ENCODE measurements at places on chromosomes 12 and 14.

DNA sequence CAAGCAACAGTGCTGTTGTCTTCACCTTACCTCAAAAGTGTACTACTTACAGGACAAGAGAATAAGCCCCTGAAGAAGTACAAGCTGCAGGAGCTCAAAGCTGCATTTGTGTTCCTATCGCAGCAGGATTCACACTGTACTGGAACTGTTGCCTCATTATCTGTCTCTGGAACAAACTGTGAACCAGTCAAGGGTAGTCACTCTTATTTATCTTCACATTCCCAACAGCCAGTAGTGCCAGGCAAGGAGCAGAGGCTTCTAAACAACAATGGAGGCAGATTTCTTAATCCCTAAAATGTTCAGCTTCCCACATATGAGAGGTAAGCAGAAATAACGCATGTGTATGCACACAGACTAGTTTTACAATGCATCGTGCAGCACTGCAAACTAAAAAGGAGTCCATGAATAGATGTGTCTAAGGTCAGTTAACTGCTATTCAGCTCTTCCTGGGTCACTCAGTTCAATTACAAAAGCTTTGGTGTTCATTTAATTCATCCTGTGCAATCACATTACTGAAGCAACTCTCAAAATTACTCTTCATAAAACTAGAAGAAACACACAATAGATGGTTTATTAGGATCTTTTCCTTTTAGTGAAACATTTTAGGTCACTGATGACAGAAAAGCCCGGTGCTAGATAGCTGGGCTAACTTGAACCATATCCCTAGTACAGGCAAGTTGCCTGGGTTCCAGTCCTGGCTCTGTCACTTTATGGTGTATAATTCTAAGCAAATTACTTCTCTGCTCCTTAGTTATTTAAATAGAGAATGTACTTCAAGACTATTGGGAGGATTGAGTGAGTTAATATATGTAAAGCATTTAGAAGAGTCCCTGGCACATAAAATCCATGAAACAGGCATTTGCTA is 2.7 kb downstream of the APPL2 start:
- no peak for DNase-seq

GRCh38 chr12:90174198-90174510 is 465.5 kb upstream of the ATP2B1 start:
- peak; percentile 54 for DNase-seq

- no peak for DNase-seq
These were observed 11.4 kb downstream of the PACS2 start for GRCh38 chr14:105325716-105326567.

- DNase-seq, result no peak
These were observed 42.4 kb downstream of the ERH start for GRCh38 chr14:69355607-69356281.

DNA sequence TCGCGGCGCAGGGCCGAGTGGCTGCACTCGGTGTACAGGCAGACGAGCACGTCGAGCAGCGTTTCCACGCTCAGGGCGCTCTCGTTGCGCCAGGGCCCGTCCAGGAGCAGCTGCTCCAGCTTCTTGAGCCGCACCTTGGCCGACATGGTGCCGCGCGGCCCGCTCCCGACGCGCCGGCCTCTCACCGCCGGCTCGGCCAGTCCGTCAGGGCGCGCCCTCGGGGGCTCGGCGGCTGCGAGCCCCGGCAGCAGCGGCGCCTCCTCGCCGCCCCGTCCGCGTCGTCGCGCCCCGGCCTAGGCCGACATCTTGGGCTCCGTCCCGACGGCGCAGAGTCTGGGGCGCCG is 349 bp downstream of the CDC42BPB start:
- peak; percentile 20 for DNase-seq

DNA sequence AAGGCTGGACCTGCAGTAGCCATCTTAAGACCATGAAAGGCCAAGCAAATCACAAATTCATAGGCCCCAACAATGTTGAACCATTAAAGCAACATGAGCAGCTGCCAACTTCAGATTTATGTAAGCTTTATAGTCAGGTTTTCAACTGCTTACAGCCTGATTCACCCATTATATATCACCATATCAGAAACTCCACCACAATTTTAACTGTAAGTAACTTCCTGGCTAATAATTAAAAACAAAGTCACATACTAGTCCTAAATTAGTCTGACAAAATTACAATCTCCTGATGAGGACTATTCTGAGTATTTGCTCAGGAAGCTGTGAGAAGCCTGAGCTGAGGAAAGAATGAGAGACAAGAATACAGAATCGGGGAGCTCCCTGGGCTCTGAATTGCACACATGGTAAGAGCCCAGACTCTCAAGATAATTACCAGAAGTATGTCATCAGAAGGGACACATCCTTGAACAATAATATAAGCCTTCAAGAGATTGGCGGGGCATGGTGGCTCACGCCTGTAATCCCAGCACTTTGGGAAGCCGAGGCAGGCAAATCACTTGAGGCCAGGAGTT is 55.1 kb downstream of the NUMB start:
- no peak for DNase-seq

DNA sequence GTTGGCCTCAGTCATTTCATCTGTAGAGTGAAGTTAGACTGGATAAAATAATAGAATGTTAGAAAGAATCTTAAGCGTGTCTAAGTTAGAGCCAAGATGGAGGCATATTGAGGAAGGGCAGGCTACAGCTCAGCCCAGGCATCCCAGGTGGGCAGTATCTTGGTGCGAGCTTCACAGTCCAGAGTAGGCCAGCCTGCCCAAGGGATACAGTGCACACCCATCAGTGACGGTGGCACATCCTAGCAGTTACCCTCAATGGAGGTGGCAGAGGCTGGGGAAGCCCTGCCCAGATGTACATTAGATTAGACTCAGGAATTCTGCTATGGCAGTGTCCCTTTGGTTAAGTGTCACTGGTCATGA is 21.5 kb downstream of the TULP3 start:
- no peak for DNase-seq

- no peak for DNase-seq
These were observed 64.5 kb downstream of the GALNT16 start for GRCh38 chr14:69324341-69324931.

- DNase-seq, result no peak
These were observed 206.2 kb downstream of the PELI2 start for GRCh38 chr14:56324454-56324853.

GRCh38 chr12:109109746-109110350 is 6.5 kb upstream of the ACACB start:
- DNase-seq, result no peak

Measured in RPMI7951 (cell line).